ENCODE measurements at places on chromosomes 5 and 9.

- no peak for ATAC-seq
These were observed 297.1 kb downstream of the KCTD16 start for GRCh38 chr5:144467792-144468191.

GRCh38 chr9:125699870-125700269 lies 7.1 kb downstream of the MAPKAP1 start:
- no peak for ATAC-seq

DNA sequence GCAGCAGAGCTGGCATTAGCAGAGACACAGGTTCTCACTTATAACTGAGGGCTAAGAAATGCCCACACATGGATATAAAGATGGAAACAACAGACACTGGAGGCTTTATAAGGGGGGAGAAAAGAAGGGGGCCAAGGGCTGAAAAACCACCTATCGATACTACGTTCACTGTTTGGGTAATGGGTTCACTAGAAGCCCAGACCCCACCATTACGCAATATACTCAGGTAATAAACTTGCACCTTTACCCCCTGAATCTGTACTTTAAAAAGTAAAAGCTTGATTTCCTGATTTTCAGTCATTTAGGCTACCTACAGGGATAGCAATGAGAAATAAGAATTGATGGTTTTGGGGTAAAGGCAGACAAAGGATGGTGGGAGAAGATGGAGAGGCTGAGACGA lies 1.9 kb upstream of the MINAR2 start:
- ATAC-seq: no peak

GRCh38 chr5:821504-821903 lies 29.3 kb downstream of the ZDHHC11 start:
- ATAC-seq: no peak

DNA sequence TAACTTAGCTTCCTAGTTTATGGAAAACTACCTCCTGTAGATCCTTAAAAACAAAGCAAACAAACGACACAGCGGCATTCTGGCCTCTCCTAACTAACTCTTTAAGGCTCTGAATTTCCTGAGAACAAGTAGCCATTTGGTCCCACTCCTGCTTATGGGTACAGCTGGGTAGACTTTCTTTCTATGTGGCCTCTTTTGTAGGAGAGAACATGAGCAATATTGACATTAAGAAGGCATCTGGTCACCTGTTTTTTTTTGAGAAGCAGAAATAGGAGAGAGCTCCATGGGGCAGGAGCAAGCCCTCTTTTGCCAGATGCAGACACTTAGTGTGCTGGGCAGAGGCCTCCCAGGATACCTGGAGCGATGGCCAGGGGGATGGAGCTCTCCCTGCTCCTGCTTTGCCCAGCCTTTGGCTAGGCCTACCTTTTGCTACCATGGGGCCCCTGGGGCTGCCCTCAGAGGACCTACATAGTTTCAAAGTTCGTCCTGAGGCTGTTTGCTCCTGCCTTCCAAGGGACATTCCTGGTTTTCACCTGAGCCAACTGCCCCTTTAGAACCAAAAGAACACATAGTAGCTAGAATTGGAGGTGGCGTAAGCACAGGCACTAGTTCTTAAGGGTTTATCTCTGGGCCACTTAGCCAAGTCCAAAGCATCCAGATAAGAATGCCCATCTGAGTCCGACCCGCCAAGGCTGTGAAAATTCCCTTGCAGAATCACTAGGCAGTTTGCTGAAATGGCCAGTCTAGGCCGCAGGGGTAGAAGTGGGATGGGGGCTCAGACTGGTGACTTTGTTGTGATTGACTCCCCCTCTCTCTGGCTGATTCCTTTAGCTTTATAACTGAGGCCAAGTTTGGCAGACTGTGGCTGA lies 2.4 kb upstream of the STC2 start:
- no peak for ATAC-seq

All from stimulated activated memory B cell treated with anti-CD40 and anti-IgM and Interleukin-4, amounts not matched to agents 10 μg/mL and 1 μg/mL and 100 μg/mL, for 72 hours (primary cell).